ENCODE measurements at places on chromosomes 2 and 18. TPM values are rescaled to one million over a fixed set of nuclear protein-coding genes. Genes with fewer than 3 reads are reported as not detected.

GRCh38 chr18:78561757-78562510 lies 417.7 kb upstream of the SALL3 start:
- DNase-seq = no peak

MAP3K19 gene
- total RNA-seq = not detected

CAPN14 gene
- 0.43 TPM for total RNA-seq

- no peak for DNase-seq
Observed at GRCh38 chr18:2415656-2416055, 155.6 kb downstream of the METTL4 start.

TMEM169 gene
- 0.98 TPM for total RNA-seq

GRCh38 chr2:197514754-197515153 lies 1.1 kb upstream of the MOB4 start:
- no peak for DNase-seq

ALPI gene
- total RNA-seq = not detected

- DNase-seq = no peak
Observed at GRCh38 chr2:143603846-143604565, 474.8 kb downstream of the ARHGAP15 start.

DNA sequence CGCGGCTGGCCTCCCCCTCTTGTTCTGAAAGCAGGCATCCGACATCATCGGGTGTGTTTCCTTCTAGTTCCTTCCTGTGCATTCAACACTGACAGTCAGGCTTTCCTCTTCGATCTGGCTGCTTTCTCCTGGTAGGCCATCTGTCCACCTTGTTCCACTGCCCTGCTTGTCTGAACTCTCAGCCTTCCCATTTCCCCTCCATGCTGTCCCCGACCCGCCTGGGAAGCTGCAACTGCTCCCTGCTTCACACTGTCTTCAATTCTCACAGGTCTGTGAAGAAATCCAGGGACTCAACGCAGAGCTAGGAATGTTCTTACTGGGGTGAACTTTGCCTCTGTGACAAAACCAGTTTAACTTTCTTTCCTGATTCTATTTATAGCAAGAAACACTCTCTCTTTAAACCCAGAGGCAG lies 43.0 kb downstream of the KIF3C start:
- no peak for DNase-seq

PASK gene
- 45.2 TPM for total RNA-seq

DNA sequence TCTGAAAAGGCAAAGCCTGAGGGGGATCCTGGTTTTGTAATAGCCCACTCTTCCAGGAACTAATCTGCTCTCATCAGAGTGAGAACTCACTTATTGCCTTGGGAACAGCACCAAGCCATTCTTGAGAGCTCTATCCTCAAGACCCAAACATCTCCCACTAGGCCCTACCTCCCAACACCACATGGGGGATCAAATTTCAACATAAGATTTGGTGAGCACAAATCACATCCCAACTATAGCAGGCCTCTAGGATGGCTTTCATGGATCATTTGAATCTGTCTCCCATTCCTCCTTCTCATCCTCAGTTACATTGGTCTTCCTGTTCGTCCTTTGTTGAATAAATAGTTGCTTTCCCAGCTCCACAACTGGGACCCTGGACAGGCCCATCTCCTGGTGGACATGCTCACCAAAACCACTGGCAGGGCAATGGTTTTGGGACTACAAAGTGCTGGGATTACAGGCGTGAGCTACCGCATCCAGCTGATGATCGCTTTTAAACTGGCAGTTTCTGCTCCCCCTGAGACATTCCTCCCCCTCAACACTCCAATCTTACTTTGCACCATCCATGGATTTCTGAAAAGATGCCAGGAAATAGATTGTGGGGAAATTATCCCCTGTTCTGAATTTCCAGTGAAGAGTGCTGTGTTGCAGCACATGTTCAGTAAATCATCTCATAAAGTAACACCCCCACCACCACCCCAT lies 42.6 kb downstream of the MCFD2 start:
- DNase-seq = no peak

DNA sequence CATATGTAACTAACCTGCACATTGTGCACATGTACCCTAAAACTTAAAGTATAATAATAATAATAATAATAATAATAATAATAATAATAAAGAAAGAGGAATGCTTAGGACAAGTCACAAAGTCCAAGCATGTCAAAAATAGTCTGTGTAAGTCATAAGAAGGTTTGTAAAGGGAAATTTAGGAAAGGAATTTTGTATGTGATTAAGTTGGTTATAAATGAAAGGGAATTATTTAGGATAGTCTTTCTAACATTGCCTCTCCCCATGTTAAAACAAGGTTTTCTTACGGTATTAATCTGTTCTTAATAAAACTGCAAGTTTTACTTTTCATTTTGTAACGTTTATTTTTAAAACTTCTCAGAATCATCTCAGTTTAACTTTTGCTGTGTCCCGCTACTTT lies 62.8 kb downstream of the SESTD1 start:
- no peak for DNase-seq

DNA sequence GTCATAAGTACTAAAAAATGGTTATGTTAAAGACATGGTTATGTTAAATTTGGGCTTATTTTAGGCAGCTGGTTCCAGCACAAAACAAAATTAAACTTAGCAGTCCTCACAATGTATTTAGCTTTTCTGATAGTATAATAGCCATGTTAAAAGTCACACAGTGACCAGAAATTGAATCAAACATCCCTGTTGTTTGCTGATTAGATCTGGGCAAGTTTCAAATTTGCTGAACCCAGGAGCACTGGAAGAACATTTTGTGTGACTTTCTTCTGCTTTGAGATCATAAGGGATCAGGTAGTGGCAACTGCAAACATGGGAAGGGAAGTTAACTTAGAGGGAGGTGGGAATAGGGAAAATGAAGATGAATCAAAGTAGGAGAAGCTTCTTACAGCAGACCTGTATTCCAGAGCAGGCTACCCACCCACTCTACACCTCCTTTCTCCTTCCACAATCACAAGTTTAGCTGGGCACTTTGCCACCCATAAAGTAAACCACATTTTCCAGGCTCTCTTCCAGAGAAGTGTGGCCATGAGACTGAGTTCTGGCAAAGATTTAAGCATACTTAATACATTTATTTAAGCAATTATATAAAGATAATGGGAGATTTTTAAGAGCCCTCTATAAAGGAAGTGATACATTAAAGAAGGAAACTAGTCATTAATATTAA lies 616.1 kb upstream of the LRATD1 start:
- no peak for DNase-seq

UGT1A6 gene
- total RNA-seq = not detected

DNA sequence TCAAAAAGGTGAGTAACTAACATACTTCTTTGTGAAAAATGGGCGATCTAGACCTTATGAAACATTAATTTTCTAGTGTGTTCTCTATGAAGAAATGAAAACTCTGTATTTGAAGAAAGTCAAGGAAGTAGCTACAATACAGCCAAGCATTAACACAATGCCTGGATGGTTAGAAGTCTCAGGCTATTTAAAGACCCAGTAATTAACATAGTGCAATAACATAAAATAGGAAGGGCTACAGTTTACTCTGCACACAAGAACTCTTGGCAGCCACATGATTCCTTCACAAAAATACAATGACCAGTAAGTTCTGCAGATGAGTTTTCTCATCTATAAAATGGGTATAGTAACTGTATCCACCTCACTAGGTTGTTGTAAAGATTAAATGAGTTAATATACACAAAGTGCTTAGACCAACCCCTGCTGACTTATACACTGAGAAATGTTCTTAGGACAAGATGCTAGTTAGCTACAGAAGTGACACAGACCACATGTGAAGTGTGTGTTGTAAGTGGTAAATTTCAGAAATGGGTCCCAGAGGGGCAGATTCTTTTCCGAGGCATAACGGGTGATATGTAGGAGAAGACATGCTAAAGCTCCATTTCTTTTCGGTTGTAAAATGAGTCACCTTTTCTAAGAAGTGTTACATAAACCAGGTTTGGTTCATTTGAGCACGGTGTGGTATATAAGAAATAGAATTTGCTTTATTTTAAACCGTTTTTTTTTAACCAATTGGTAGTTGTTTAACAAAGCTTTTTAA lies 61.8 kb downstream of the CXCR4 start:
- no peak for DNase-seq

LMAN2L gene
- total RNA-seq = 7.9 TPM

DNA sequence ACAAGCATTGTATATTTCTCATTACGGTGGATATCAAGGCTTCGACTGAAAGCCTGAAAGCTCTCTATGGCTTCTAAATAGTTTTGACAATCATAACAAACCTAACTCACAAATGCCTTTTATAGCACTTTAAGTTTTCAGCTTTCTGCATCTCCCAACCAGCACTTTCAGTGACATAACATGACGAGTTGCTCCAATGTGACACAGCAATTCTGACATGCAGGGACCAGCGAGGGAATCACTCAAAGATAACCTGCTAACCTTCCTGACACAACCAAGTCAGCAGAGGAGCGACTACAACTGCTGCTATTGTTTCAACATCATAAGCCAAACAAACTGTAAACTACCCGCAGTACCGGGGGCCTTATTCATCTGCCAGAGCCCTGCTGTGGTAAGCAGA lies 95.7 kb upstream of the CDH20 start:
- no peak for DNase-seq

SCN9A gene
- total RNA-seq = 0.39 TPM

DNA sequence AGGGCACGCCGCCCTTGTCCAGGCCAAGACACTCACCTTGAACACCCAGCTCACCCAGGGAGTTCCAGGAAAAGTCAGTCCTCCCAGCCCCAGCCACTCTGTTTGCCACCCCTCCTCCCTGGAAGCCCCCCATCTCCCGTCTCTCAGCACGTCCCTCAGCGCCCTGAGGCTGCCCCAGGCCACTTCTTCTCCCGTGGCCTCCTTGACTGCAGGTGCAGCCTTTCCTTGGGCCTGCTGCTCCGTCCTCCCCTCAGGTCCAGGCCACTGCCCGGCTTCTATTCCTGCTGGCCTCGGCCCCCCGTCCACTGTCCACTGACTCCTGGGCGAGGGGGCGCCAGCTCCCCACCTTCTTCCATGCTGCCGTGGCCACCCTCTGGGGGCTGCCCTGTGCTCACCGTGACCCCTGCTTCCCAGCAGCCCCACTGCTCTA lies 239.1 kb downstream of the HDAC4 start:
- DNase-seq = no peak

- no peak for DNase-seq
Observed at GRCh38 chr2:18440141-18440661, 120.3 kb downstream of the RDH14 start.

TFPI gene
- 1.2 TPM for total RNA-seq

Measured in natural killer cell (primary cell).